ENCODE measurements at places on chromosomes 2 and 18.

DNA sequence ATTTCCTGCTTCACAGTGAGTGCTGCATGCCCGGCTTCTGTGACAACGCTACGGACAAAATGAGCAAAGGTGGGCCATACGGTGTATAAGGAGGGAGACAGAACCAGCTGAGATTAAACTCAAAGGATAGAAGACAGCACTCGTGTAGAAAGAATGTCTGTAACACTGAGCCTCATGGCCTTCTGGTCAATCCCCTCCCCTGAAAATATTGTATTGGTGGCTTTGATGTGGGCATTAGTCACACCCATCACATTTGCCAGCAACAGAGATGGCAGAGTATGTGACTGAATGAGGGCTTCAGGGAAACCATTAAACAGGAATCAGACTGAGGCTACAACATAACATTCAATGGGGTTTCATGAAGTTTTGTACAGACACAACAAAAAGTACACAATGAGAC lies 287.8 kb upstream of the CCDC68 start:
- no peaks in the 10 kb centered on the region for H3K36me3 ChIP-seq
- no peaks in the 10 kb centered on the region for H3K27me3 ChIP-seq
- no peak overlapping the region for H3K27ac ChIP-seq

DNA sequence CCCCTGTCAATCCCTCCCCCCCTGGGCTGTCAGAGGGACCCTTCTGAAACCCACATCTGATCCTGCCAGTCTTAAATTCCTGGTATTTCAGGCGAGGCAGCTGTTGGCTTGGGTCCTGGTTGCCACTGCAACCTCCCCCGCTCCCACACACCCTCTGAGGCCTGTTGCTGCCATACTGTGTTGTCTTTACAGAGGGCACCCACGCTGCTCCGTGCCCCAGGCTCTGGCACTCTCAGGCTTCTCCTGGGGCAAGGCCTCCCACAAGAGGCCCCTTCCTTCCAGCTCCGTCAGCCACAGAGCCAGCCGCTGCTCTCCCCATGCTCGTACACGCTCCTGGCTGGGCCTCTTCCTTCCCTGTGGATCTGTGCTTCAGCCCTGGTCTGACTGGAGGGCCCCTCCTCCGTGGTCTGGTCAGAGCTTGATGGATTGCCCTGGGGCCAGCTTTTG lies 8.6 kb downstream of the CABLES1 start:
- H3K27ac ChIP-seq = peak overlapping the region; percentile 88
- no peaks in the 10 kb centered on the region for H3K36me3 ChIP-seq
- no peak for DNase-seq
- no peaks in the 10 kb centered on the region for H3K27me3 ChIP-seq
- no peaks in the 10 kb centered on the region for H3K4me1 ChIP-seq

GRCh38 chr2:12045864-12046291 lies 299.4 kb downstream of the LPIN1 start:
- H3K36me3 ChIP-seq = no peaks in the 10 kb centered on the region
- no peak overlapping the region for H3K4me3 ChIP-seq
- H3K27ac ChIP-seq = no peak overlapping the region
- no peaks in the 10 kb centered on the region for H3K4me1 ChIP-seq
- DNase-seq = no peak

DNA sequence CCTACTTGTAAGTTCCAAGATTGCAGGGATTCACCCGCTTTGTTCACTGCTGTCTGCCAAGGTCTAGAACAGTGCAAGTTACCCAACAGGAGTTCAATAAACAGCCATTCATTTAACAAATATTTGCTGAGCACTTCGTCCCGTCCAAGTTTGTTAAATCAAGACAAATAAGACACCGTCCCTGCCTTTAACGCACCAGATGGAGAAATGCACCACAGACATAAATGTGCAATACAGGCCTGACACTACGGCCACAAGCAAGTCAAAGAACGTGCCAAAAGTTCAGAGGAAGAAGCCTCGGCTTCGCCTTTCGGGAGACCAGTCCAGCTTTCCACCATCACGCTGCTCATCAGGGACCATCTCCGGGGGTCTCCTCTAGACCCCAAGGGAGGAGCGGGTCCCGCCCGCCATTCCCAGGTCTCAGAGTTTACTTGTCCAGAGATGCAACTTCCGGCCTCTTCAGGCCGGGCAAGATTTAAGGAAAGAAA lies 429 bp downstream of the C2orf76 start:
- DNase-seq = peak; percentile 26
- peak overlapping the region; percentile 69 for H3K4me3 ChIP-seq
- H3K4me1 ChIP-seq = peaks cover 4% of the 10 kb centered on the region

DNA sequence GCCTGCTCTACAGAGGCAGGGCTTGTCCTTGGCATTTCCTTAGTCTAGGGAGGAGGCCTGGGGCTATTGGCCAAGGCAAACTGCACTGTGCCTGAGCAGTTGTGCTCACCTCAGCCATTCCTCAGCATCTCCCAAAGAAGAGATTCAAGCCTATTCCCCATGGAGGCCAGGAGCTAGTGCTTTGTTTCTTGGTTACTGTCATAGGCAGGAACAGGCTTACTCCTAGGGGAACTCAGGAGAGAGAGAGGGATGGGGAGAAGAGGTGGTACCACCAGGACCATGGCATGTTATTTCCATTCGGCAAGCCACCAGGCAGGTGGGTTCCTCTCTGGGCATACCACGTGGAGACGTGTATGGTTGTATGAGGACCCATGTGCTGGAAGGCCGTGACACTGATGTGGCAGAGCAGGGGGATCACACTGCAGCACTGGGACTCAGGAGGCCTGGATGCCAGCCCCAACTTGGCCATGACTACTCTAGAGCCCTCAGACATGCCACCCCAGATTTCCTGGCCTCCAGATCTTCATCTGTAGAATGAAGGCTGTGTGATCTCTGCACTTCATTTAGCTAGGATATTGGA lies 233.7 kb downstream of the LOXHD1 start:
- H3K27me3 ChIP-seq = no peaks in the 10 kb centered on the region
- H3K36me3 ChIP-seq = no peaks in the 10 kb centered on the region
- no peaks in the 10 kb centered on the region for H3K4me1 ChIP-seq
- DNase-seq = no peak
- H3K4me3 ChIP-seq = no peak overlapping the region
- H3K27ac ChIP-seq = no peak overlapping the region

DNA sequence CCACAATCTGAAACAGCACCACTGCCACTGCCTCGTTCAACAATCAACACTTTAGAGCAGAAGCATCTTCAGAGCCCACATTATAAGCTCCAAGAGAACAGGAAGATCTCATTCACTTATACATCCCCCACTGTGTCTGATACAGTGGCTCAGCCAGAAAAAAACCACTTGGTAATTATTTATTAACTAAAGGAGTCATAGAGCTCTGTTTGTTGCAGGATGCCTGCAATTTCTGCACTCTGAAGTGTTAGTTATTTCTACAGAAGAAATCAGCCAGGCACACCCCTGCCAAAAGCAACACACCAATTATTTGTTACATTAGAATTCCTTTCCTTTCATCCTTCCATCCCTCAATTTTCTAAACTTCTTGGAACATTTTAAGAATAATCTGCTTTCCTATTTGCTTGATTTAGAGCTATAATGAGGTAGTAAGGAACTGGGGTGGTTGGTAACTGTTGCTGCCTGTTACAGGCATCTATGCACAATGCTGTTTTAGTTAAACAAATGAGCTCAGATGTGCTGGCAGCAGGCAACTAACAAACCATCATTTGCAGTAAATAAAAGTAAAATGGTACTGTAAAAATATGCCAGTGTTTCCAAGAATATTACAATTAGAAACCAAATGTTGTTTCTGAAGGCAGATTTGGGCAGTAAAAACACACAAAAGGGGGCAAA lies 59.9 kb downstream of the DYM start:
- H3K4me3 ChIP-seq = no peak overlapping the region
- no peak for DNase-seq
- H3K27ac ChIP-seq = no peak overlapping the region
- H3K27me3 ChIP-seq = no peaks in the 10 kb centered on the region
- H3K36me3 ChIP-seq = no peaks in the 10 kb centered on the region
- H3K4me1 ChIP-seq = peaks cover 6% of the 10 kb centered on the region

DNA sequence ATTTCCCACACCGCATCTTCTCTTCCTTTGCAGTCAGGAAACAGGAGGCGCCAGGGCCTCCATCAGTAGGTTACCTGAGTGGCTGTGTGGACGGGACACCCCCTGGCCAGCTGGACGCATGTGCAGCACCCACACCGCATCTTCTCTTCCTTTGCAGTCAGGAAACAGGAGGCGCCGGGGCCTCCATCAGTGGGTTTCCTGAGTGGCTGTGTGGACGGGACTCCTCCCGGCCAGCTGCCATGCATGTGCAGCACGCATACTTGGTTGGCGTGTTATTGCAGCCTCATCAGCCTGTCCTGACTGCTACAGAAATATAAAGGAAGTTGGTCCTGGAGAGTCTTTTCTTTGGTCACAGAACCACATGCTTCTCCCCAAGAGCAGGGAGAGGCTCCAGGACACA lies 74.6 kb downstream of the DCDC2C start:
- H3K36me3 ChIP-seq = no peaks in the 10 kb centered on the region
- no peak overlapping the region for H3K4me3 ChIP-seq
- no peak overlapping the region for H3K27ac ChIP-seq

- H3K27me3 ChIP-seq = no peaks in the 10 kb centered on the region
- H3K4me3 ChIP-seq = peak overlapping the region; percentile 98
- H3K36me3 ChIP-seq = peaks cover 30% of the 10 kb centered on the region
- peaks cover 7% of the 10 kb centered on the region for H3K4me1 ChIP-seq
- DNase-seq = peak; percentile 4
Observed at GRCh38 chr2:240135706-240136012, 446 bp downstream of the COPS9 start.

DNA sequence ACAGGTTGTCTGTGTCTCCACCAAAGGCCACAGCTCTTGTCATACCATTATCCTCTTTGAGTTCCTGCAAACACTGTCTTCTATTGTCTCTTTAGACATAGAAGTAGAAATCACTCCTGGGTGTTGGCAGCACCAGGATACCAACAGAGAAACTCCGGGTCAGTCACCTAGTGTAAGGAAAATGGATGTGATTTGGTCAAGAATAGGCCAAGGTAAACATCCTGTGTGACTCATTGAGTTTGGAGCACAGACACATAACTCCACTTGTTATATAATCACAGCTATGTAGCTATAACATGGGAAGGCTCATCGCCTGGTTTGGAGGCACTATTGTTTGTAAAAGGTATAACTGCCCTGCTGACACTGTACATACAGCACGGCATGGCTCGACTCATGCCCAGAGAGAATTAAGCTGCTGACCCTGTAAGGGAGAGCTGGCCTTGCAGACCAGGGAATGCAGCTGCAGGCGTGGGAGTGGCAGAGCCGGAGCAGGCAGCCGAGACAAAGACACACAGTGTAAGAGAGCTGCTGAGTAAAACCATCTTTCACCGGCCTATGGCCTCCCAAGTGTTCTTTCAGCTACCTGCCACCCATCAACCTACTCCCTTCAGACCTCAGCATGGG lies 3.4 kb upstream of the TXNL1 start:
- H3K36me3 ChIP-seq = no peaks in the 10 kb centered on the region
- DNase-seq = no peak
- H3K4me1 ChIP-seq = no peaks in the 10 kb centered on the region
- no peaks in the 10 kb centered on the region for H3K27me3 ChIP-seq
- H3K27ac ChIP-seq = no peak overlapping the region
- no peak overlapping the region for H3K4me3 ChIP-seq

DNA sequence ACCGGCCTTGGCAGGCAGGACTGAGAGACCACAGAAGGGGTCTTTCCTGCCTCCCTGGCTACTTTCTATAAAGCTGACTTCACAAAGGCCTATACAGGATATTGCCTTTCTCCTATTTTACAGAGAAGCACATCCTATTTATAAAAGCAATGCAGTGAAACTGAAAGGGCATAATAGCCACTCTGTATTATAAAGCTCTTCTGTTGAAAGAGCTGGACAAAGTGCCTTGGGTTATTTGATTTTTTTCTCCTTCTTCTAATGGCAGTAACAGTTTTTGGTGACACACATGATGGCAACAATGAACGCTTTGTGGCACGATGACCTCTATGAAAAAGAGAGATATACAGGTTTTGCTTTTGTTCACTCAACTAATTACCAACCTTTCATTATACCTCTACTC lies 281.1 kb downstream of the ZNF516 start:
- H3K27me3 ChIP-seq = no peaks in the 10 kb centered on the region
- H3K4me1 ChIP-seq = no peaks in the 10 kb centered on the region
- H3K36me3 ChIP-seq = no peaks in the 10 kb centered on the region
- no peak overlapping the region for H3K4me3 ChIP-seq

- no peak for DNase-seq
- H3K27ac ChIP-seq = no peak overlapping the region
- no peak overlapping the region for H3K4me3 ChIP-seq
- no peaks in the 10 kb centered on the region for H3K27me3 ChIP-seq
- no peaks in the 10 kb centered on the region for H3K36me3 ChIP-seq
Observed at GRCh38 chr18:31407649-31408048, 31.1 kb downstream of the DSG4 start.

- H3K36me3 ChIP-seq = no peaks in the 10 kb centered on the region
- H3K27ac ChIP-seq = peak overlapping the region; percentile 97
- no peaks in the 10 kb centered on the region for H3K27me3 ChIP-seq
- peak; percentile 55 for DNase-seq
- H3K4me3 ChIP-seq = peak overlapping the region; percentile 67
- no peaks in the 10 kb centered on the region for H3K4me1 ChIP-seq
Observed at GRCh38 chr18:3454365-3455089, 4.6 kb downstream of the TGIF1 start.

Measured in Peyer's patch (tissue), 4 donors.